ENCODE measurements at places on chromosomes 3 and 15.
A peak's percentile ranks its signal among the peaks of the same experiment; 100 is the strongest.

GRCh38 chr3:131619821-131620220 is 117.0 kb upstream of the MRPL3 start:
- no peak for DNase-seq

DNA sequence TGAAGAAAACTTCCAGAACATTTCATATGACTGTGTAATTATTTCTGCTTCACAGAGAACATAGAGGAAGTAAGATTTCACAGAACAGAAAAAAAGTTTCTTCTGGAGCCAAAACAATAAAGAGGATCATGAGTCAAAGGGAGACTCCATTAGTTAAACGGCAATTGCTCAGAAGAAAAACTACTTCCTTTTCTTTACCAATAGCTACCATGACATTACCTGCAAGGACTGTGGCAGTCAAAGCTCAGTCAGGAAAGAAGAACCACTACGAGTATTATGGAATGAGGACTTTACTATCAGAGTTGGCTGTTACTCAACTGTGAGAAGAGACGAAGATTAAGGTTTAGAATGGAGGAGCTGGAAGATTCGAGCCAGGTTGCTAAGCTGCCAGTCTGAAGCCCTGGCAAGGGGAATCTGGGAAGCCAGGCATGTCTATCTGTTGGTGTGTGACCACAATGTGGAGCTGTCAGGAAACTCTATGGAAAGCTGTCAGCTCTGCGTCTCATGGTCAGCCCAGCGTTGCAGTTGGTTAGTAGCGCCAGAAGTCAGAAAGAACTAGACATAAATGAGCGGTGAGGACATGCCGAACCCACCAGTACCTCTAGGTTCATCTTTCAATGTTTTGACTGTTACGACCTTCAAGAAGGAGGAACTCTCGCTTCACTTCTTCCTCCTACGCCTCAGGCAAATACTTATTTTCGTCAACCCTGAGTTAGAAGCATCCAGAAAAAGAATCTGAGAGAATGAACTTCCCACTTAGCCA is 604.3 kb downstream of the FGF12 start:
- no peak for DNase-seq

DNA sequence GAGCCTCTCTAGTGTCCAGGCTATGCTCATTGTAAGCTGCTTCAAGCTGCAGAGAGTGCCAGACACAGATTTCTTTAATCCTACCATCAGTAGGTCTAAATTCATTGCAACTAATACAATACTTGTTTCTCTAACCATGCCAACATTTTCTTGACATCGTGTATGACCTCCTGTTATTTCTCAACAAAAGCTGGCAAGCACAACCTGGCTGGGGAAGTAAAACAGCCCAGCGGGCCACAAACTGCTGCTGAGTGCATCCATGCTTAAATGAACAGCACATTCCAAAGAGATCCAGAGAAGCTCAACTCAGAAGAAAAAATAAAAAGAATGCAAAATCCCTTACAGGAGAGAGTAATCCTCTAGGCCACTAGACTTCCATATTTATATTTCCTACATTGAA is 36.5 kb downstream of the GMNC start:
- DNase-seq, result no peak

DNA sequence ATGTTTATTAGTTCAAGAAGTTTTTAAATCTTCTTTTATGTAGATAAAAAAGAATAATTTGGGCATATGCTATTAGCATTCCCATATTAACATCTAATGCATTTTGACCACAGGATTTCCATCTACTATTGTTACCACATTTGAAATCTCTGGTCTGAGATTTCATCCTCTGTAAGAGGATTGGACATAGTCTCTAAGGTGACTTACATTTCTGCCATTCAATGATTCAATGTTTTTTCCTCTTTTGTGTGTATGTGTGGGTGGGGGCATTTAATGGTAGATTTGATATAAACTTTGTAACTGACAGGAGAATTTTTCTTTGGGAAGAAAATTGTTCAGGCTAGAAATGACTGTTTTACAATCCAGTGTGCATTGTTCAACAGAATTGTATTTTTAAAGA is 307.3 kb upstream of the RBMS3 start:
- no peak for DNase-seq

DNA sequence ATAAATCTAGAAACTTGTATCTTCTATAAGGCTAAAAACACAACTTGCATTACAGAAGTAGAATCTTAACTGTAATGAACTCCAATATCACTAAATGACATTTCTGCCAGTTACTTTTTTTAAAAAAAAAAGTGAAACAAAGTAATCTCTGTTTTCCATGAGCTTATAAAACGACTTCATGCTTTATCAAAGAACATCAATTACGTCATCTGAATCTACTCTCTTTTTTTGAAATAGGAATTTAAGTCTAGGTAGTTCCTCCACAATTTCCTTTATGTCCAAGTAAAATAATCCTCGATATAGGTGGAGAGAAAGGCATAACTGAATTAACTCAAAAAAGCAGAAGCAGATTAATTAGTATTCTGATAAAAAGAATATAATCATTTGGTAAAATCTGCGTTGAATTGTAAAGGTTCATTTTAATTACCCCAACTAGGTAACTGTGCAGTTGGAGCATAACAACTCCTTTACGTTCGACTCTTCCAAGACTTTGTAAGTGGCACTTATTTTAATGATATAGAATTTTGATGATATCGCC is 1.4 kb downstream of the UACA start:
- DNase-seq, result no peak

DNA sequence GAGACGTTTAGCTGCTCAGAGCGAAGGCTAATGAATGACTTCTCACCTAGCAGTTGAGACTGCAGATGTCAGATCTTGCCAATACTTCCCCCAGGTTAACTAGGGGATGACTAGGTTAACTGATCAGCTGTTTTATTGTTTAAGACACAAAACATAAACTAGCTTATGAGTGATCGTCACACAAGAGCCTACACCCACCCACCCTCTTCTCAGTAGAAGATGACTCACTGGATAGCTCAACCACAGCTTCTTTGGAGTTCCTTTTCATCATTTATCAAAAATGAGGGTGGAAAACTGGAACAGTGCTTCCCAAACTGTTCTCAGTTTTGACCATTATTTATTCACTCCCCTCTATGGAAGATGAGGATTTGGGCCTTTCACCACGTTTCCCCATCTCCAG is 25.2 kb downstream of the GASK1A start:
- no peak for DNase-seq

DNA sequence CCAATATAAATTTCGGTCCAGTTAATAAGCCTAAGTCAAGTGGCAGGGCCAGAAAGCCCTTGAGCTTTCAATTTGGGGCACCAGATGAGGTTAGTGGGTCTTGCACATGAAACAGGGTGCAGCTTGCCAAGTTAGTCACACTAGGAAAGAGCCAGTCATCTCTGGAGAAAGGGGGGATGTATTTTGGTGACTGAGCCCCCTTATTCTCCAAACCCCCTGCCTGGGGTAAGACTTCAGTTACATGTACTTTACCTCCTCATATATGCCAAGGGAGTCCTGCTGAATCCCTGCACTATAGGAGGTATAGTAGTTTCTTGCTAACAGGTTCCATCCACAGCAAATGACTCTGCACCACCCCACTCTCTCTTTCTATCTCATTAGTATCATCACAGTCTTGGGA is 62.7 kb downstream of the TIGIT start:
- no peak for DNase-seq

- DNase-seq, result no peak
Observed at GRCh38 chr3:62587579-62588031, 214.3 kb upstream of the FEZF2 start.

- no peak for DNase-seq
Observed at GRCh38 chr3:10763248-10763620, 52.8 kb upstream of the SLC6A11 start.

DNA sequence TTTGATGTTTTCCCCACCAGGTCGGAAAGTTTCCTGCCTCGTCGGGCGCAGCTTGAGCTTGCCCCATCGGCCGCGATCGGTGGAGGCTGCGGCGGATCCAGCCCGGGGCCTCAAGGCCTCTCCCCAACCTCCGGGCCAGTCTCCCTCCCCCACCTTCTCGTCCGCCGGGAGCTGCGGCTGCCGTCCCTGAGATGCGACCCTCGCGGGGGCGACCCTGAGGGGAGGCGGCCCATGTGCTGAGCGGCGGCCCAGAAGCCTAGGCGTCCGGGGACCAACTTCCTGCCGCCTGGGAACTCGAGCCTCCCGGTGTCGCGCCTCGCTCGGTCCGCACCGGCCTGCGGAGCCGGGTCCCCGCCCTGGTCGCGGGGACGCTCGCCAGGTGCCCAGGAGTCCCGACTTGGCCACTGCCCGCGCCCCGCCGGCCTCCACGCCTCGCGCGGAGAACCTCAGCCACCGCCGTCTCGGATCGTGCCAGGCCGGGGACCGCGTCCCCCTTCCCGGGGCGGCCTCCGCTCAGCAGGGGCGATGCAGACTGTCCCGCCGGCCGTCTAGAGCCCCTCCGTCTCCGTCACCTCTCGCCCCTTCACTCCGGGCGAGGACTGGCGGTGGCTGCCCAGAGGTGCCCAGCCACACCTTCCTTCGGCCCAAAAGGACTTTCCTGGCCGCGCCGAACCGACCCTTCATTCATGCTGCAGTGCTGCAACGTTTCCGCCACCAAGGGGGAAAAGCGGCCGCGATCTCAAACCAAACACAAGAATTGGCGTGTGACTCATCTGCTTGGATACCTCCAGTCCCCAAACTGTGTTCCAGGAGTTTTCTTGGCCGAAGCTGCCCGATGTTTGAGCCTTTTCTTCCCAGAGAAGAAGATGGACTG is 656 bp downstream of the SLMAP start:
- no peak for DNase-seq

GRCh38 chr3:69012800-69013252 is 658 bp downstream of the EOGT start:
- no peak for DNase-seq

DNA sequence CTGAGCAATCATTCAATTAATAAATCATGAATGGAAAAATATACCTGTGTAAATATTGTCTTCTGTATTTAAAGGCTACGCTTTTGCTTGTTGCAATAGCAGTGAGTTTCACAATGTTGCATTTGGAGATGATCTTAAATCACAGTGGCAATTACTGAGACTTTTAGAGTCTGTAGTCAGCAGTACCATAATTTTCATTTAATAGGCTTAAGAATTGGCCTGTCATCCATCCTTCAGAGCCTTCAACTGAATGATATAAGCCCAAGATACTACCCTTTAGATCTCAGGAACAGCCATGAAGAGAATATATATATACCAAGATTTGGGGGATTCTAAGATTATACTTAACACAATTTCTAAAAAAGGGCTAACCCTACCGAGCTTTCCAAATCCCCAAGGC is 458.1 kb downstream of the GBE1 start:
- DNase-seq, result no peak

DNA sequence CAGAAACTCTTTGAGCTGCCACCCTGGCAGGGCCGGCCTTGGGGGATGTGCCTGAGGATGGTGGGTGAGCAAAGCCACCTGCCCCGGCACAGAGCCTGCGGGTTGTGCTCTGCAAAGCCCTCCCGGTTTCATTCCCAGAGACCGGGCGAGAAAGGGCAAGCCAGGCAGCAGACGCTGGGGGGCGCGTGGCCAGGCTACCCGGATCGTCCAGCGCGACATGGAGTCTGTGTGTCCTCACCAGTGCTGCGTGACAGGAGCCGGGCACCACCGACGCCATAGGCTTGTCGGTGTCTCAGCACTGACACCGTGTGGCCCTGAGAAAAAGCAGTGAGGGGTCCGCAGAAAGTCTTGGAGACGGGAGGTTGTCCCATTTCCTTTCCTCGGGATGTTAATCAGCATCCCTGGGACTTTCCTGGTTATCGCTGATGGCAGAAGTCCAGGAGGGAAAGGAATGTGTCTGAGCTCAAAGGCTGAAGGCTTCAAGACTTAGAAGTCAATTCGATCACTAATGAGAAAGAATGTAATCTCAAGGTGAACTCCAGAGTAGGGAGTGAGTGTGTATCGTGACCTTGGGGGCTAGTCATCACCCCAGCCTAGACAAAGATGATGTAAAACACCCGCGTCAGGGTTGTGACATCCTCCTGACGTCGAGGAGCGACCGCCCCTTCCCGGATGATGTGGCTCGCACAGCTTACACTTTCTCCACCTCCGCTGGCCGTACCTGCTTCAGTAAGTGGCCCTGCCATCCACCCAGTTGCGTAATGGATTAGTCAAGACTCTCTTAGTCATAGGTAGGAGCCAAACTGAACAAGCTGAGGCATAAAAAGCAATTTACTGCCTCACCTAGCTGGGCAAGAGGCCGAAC is 36.3 kb upstream of the PLA2G4E start:
- peak; percentile 73 for DNase-seq

DNA sequence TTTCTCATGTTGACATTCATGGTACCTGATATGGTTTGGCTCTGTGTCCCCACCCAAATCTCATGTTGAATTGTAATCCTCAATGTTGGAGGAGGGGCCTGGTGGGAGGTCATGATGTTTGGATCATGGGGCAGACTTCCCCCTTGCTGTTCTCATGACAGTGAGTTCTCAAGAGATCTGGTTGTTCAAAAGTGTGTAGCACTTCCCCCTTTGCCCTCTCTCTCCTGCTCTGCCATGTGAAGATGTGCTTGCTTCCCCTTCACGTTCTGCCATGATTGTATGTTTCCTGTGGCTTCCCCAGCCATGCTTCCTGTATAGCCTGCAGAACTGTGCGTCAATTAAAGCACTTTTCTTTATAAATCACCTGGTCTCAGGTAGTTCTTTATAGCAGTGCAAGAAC is 3.3 kb upstream of the UBL7 start:
- DNase-seq, result no peak

GRCh38 chr3:152382312-152383135 is 113.8 kb downstream of the MBNL1 start:
- no peak for DNase-seq

DNA sequence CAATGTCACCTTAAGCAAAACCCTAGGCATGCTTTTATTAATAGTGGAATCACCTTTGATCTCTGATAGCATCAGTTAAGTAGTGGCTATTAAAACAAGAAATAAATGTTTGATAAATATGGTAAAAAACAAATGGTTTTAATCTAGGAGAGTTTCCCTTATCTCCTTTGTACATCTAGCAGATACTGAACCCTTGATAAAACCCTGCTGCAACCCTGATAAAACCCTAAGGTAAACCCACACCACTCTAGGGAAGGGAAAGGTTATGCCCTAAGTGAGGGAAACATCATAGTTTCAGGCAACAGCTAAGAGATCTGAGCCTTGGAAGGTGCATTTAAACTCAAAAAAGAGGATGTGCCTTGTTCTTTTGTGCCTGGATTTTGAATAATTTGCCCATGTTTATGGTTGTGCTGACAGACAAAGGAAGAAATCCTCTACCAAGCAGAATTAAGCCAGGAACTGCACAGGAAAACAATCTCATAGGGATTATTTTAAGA is 309.7 kb downstream of the FGF12 start:
- no peak for DNase-seq

- DNase-seq, result no peak
Observed at GRCh38 chr15:66066481-66066880, 187.1 kb downstream of the MEGF11 start.

GRCh38 chr15:64237677-64238076 is 74.9 kb upstream of the PPIB start:
- no peak for DNase-seq

DNA sequence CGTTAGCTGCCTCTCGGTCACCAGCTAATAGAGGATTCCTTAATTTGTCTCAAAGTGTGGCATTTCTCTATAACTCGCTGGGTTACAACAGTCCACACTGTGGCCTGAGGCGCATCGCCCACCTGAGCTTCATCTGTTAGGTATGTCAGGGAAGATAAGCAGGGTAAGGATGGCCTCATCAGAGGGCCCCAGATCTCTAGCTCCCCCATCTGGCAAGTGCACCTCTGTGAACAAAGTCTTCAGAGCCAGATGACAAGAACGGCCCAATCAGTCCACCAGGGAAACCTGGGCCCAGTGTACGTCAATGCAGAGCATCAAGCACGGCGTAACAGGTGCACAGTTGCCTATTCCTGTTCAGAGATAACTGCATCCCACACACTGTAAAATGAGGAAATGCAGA is 23.2 kb downstream of the FRG2C start:
- DNase-seq, result no peak

- no peak for DNase-seq
Observed at GRCh38 chr3:62171789-62172188, 201.6 kb downstream of the FEZF2 start.

Measured in Panc1 (cell line).